ENCODE measurements at places on chromosomes 7 and 10.

DNA sequence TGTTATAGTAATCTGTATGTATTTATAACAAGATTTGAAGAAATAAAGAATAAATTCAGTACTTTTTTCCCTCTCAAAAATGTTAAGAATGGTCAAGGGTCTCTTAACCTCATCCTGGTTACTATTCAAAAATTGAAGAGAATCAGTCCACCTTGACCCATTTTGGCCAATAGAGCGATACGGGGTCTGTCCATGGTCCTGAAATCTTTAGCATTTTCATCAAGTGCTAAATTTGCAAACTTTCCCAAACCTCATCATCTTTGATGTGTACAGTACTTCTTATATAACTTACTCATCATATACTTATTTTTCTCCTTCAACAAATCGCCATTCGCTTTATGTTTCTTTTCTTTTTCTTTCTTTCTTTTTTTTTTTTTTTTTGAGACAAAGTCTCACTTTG, 23.6 kb downstream of the TMEM178B start:
- no peak overlapping the region for H3K27ac ChIP-seq
- no peaks in the 10 kb centered on the region for H3K4me1 ChIP-seq
- H3K4me3 ChIP-seq, result no peak overlapping the region
- no peak for DNase-seq
- H3K36me3 ChIP-seq, result no peaks in the 10 kb centered on the region

DNA sequence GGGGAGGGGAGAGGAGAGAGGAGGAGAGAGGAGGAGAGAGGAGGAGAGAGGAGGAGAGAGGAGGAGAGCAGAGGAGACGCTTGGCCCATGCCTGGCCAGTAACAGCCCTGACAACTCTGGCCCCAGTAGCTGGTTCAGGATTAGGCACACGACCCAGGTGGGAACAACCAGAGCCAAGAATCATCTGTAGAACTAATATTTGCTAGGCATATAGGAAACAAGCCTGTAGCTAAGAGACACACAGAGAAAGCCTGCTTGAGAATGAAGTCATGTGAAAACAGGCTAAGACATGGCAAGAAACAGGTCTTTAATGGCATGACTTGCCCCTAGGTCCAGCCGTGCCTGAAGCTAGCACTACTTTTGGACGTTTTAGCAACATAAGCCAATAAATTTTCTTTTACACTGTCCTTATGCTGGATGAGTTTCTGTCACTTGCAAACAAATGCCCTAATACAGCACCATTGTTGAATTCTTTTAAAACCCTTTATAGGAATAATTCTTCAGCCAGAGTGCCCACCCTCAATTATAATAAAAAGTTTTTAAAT, 17.5 kb downstream of the OSBPL3 start:
- DNase-seq, result no peak
- H3K4me1 ChIP-seq, result no peaks in the 10 kb centered on the region
- H3K36me3 ChIP-seq, result no peaks in the 10 kb centered on the region
- no peak overlapping the region for H3K4me3 ChIP-seq
- no peak overlapping the region for H3K27ac ChIP-seq

GRCh38 chr10:100823194-100823593, 77.8 kb downstream of the PAX2 start:
- no peak overlapping the region for H3K27ac ChIP-seq
- H3K36me3 ChIP-seq, result no peaks in the 10 kb centered on the region
- H3K27me3 ChIP-seq, result peaks cover 37% of the 10 kb centered on the region
- peaks cover 20% of the 10 kb centered on the region for H3K4me1 ChIP-seq
- DNase-seq, result no peak
- no peak overlapping the region for H3K4me3 ChIP-seq

- DNase-seq, result no peak
- H3K27me3 ChIP-seq, result no peaks in the 10 kb centered on the region
- H3K36me3 ChIP-seq, result peaks cover 20% of the 10 kb centered on the region
- no peaks in the 10 kb centered on the region for H3K4me1 ChIP-seq
Observed at GRCh38 chr10:121870413-121870812, 57.4 kb downstream of the ATE1 start.

- DNase-seq, result no peak
- H3K4me1 ChIP-seq, result no peaks in the 10 kb centered on the region
- no peaks in the 10 kb centered on the region for H3K27me3 ChIP-seq
- no peak overlapping the region for H3K27ac ChIP-seq
- no peaks in the 10 kb centered on the region for H3K36me3 ChIP-seq
- no peak overlapping the region for H3K4me3 ChIP-seq
Observed at GRCh38 chr10:17562614-17563013, 54.6 kb downstream of the HACD1 start.

DNA sequence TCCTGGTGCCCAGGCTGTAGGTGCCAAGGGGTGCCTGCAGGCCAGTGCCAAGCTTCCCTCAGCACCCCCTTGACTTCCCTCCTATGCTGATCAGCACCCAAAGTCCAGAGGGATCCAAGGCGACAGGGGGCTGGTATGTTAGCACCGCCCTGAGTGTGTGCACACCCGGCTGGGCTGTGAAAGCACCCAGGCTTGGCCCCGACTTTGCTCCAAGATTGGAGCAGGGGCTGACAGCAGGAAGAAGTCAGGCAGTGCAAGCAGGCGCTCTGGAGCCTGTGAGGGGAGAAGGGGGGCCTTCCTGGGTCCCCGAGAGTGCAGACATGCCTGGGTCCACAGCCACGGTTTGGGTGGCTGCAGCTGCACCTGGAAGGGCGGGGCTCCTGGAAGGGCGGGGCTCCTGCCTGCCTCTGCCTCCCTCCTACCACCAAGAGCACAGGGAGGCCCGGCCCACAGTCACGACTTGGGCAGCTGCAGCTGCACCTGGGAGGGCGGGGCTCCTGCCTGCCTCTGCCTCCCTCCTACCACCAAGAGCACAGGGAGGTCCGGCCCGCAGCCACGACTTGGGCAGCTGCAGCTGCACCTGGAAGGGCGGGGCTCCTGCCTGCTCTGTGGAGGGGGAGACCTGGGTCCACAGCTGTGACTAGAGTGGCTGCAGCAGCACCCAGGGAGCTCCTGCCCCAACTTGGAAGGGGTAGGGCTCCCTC, 30.2 kb upstream of the ZMYND11 start:
- H3K36me3 ChIP-seq, result no peaks in the 10 kb centered on the region
- no peaks in the 10 kb centered on the region for H3K4me1 ChIP-seq
- no peak for DNase-seq
- no peak overlapping the region for H3K4me3 ChIP-seq
- no peak overlapping the region for H3K27ac ChIP-seq

DNA sequence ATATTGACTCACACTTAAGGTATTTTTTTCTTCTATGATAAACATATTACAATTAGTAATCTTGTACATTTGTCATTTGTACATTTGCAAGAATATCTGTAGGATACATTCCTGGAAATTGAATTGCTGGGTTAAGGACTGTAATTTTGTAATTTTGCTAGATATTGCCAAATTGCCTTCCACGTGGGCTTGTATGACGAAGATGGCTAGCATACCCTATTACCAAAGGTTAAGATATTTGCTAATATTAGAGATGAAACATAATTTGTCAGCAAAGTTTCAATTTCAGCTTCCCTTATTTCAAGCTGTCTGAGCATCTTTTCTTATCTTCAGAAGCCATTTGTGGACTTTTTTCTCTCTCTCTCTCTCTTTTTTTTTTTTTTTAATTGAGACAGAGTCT, 1.0 kb upstream of the LYZL2 start:
- no peak for DNase-seq
- no peaks in the 10 kb centered on the region for H3K27me3 ChIP-seq
- H3K36me3 ChIP-seq, result no peaks in the 10 kb centered on the region
- no peaks in the 10 kb centered on the region for H3K4me1 ChIP-seq
- no peak overlapping the region for H3K27ac ChIP-seq

DNA sequence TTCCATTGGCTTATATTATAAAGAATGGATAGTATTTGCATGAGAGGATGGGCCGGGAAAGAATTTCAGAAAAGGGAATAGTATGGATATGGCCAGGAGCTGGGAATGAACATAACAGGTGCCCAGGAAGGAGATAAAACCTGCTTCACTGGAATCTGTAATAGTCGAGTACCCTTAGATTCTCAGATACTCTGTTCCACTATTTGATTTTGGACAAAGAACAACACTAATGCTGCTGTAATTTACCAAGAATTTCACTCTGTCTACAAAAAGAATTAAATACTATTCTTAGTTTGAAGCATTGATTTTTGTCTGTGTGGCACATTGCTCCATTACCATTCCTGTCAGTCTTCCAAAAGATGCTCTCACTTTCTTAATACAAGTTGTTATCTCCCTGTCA, 718.2 kb upstream of the LRRN3 start:
- H3K27me3 ChIP-seq, result no peaks in the 10 kb centered on the region
- no peak overlapping the region for H3K27ac ChIP-seq
- H3K4me3 ChIP-seq, result no peak overlapping the region
- no peaks in the 10 kb centered on the region for H3K36me3 ChIP-seq
- H3K4me1 ChIP-seq, result no peaks in the 10 kb centered on the region

GRCh38 chr7:20240080-20240926, 23.1 kb upstream of the MACC1 start:
- no peaks in the 10 kb centered on the region for H3K4me1 ChIP-seq
- no peak overlapping the region for H3K27ac ChIP-seq
- no peaks in the 10 kb centered on the region for H3K36me3 ChIP-seq
- no peaks in the 10 kb centered on the region for H3K27me3 ChIP-seq
- no peak for DNase-seq

DNA sequence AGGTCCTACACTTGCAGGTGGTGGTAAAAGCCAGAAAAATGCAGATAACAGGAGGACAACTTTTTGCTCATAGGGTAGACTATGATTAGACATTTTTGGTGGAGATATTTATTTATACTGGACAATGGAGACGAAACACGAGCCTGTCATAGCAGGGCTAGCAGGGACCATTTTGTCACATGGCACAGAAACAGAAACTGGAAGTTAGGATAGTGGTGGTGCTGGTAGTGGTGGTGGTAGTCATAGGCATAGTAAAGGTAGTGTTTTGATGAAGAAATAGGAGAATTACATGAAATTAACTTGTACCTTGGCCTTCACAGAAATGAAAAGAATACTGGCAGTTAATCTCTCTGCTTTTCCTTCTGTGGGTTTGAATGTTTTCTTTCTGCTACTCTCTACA, 8.8 kb upstream of the MGAM start:
- H3K4me1 ChIP-seq, result no peaks in the 10 kb centered on the region
- DNase-seq, result no peak
- H3K27me3 ChIP-seq, result no peaks in the 10 kb centered on the region
- H3K4me3 ChIP-seq, result no peak overlapping the region

DNA sequence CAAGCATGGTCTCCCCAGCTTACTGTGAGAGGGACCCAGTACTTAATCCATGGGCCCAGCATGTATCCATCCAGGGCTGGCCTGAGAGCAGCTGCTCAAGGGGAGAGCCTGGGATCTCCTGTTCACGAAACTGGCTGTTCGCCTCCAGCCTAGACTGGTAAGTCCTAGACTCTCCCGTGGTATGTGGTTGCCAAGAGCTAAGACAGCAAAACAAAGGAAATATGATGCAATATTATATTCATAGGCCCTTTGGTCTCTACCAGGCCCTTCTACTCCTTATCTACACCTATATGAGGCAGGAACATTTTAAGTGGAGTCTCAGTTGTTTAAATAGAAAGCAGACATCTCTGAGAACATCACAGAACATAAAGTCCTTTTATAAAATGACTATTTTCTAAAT, 28.9 kb upstream of the STK17A start:
- no peak for DNase-seq
- no peak overlapping the region for H3K27ac ChIP-seq
- no peak overlapping the region for H3K4me3 ChIP-seq
- H3K36me3 ChIP-seq, result no peaks in the 10 kb centered on the region
- H3K27me3 ChIP-seq, result no peaks in the 10 kb centered on the region

- peaks cover 8% of the 10 kb centered on the region for H3K4me1 ChIP-seq
- no peak for DNase-seq
- no peak overlapping the region for H3K4me3 ChIP-seq
- H3K27me3 ChIP-seq, result no peaks in the 10 kb centered on the region
Observed at GRCh38 chr7:5286933-5287332, 4.2 kb downstream of the SLC29A4 start.

DNA sequence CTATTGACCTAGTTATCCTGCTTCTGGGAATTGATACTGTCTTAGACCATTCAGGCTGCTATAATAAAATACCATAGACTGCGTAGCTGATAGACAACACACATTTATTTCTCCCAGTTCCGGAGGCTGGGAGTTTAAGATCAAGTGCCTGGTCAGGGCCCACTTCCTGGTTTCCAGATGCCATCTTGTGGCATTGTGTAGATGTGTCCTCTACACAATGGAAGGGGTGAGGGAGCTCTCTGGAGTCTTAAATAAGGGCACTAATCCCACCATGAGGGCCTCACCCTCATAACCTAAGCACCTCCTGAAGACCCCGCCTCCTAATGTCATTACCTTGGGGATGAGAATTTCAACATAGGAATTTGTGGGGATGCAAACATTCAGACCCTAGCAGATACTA, 62.4 kb downstream of the SLC35B4 start:
- no peak overlapping the region for H3K4me3 ChIP-seq
- no peaks in the 10 kb centered on the region for H3K36me3 ChIP-seq
- no peaks in the 10 kb centered on the region for H3K4me1 ChIP-seq
- H3K27ac ChIP-seq, result no peak overlapping the region
- DNase-seq, result no peak
- no peaks in the 10 kb centered on the region for H3K27me3 ChIP-seq

- no peak overlapping the region for H3K4me3 ChIP-seq
- H3K4me1 ChIP-seq, result no peaks in the 10 kb centered on the region
- no peak for DNase-seq
Observed at GRCh38 chr7:138941545-138941944, 39.6 kb downstream of the KIAA1549 start.

Data from right atrium auricular region (tissue), 2 donors.